ENCODE measurements at places on chromosomes 16 and 17.

- no peak for DNase-seq
Observed at GRCh38 chr17:30084788-30085187, 31.8 kb upstream of the NSRP1 start.

- no peak for DNase-seq
Observed at GRCh38 chr17:7403727-7403976, 245 bp downstream of the TMEM256 start.

DNA sequence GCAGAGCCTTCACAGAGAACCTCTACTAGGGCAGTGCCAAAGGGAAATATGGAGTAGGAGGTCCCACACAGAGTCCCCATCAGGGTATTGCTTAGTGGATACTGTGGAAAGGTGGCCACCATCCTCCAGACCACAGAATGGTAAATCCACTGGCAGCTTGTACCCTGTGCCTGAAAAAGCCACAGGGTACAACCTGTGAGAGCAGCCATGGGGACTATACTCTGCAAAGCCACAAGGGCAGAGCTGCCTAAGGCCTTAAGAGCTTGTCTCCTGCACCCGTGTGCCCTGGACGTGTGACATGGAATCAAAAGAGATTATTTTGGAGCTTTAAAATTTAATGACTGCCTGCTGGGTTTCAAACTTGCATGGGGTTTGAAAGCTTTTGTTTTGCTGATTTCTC lies 118.0 kb upstream of the SEC14L1 start:
- no peak for DNase-seq

DNA sequence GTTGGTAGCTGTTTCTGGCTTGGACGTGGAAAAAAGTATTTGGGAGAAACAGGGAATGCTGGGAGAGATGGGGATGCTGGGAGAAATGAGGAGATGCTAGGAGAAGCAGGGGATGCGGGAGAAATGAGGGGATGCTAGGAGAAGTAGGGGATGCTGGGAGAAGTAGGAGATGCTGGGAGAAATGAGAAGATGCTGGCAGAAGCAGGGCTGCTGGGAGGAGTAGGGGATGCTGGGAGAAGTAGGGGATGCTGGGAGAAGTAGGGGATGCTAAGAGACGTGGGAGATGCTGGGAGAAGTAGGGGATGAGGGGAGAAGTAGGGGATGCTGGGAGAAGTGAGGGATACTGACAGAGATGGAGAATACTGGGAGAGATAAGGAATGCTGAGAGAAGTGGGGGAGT lies 45.6 kb upstream of the IL34 start:
- DNase-seq: no peak

GRCh38 chr17:20072692-20072992 lies 63.5 kb downstream of the SPECC1 start:
- DNase-seq: no peak
